Hematopoietic multipotent progenitor cell treated with erythropoietin and hydrocortisone succinate and interleukin-3 and kit ligand, for 8 days (in vitro differentiated cells): ENCODE measurements at places on chromosomes 5 and 9.

DNA sequence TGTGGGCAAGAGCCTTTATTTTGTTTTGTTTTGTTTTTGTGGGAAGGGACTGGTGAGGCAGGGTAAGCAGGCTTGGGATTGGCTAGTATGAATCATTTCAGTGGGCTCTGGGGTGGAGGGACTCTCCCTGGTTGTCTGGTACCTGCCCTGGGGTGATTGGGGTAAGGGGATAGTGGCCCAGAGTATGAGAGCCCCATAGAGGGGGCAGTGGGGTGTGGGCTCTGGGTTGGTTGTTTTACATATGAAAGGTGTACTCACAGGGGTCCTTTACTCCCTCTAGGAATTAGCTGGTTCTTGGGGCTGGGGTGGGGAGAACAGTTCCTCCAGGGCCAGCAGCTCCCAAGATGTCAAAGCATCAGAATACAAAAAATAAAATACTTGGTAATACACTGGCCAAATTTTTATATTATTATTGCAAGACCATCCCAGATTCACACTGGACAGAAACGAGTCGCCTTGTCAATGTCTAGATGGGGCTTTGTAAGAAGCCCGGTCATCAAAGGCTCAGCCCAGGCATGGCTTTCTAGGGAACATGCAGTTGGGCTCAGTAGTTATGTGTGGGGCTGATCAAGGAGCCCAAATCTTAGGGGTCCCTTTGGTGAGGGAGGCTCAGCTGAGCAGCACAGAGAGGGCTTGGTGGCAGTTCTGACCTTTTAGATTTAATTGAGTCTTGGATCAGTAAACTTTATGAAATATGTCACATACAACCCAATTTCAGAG, 190.5 kb downstream of the NXNL2 start:
- DNase-seq: no peak

- peak; percentile 30 for DNase-seq
Measured at GRCh38 chr5:111756581-111757354, at the start of gene NREP. Gene NREP, minus strand, starts transcription at chr5:111757194. Its CDS starts 1,422 bp downstream, at chr5:111755772.

- DNase-seq: no peak
Measured at GRCh38 chr5:139658501-139658927, 10.4 kb downstream of the CXXC5 start.

DNA sequence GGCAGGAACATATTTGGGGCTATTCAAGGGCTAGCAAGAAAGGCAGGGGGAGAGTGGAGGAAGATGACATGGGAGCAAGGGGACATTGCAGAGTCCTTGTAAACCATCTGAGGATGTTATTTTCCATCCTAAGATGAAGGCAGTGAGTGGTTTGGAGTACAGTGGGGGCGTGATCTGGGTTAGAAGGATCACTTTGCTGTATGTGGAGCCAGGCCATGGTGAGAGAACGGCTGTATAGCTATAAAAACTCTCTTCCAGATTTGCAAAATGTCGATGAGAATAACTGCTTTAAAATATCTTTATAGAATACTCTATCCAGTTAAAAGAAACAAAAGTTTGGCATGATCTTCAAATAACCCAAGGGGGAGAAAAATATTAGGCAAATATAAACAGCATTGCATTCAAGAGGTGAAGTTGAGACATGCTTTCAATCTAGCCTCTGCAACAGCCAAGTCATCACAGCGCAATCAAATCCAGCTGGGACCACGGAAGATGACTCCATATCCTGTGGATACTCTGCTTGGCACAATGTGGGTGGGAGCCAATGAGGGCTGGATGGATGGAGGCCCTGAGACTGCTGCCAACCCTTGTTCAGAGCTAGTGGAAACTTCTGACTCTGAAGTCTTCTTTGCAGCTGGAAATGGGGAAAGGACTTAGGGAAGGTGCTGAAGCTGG, 111.5 kb upstream of the BASP1 start:
- no peak for DNase-seq

GRCh38 chr9:124220946-124221451, 36.8 kb upstream of the NEK6 start:
- DNase-seq: no peak
